Thyroid gland (tissue), 4 donors: ENCODE measurements at places on chromosomes 6 and 20. TPM values are rescaled to one million over a fixed set of nuclear protein-coding genes. Genes with fewer than 3 reads are reported as not detected.

DNA sequence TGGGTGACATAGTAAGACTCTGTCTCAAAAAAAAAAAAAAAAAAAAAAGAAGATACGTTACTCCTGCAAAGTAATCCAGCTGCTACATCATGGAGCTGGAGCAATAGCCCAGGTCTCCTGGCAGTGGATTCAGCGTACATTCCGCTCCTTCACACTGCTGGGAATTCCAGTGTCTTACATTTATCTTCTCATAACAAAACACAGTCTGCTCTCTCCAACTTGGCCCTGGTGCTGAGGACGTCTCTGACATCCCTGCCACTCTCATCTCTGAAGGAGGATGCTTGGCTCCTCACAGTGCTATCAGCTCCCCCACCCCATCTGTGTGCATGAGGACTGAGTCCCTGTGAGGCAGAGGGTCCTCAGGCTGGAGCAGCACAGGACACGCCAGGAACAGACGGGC is 529.8 kb downstream of the CD83 start:
- no peak overlapping the region for H3K27ac ChIP-seq
- no peak overlapping the region for H3K4me3 ChIP-seq
- H3K4me1 ChIP-seq = peaks cover 9% of the 10 kb centered on the region
- no peaks in the 10 kb centered on the region for H3K27me3 ChIP-seq
- H3K36me3 ChIP-seq = no peaks in the 10 kb centered on the region
- DNase-seq = no peak

DNA sequence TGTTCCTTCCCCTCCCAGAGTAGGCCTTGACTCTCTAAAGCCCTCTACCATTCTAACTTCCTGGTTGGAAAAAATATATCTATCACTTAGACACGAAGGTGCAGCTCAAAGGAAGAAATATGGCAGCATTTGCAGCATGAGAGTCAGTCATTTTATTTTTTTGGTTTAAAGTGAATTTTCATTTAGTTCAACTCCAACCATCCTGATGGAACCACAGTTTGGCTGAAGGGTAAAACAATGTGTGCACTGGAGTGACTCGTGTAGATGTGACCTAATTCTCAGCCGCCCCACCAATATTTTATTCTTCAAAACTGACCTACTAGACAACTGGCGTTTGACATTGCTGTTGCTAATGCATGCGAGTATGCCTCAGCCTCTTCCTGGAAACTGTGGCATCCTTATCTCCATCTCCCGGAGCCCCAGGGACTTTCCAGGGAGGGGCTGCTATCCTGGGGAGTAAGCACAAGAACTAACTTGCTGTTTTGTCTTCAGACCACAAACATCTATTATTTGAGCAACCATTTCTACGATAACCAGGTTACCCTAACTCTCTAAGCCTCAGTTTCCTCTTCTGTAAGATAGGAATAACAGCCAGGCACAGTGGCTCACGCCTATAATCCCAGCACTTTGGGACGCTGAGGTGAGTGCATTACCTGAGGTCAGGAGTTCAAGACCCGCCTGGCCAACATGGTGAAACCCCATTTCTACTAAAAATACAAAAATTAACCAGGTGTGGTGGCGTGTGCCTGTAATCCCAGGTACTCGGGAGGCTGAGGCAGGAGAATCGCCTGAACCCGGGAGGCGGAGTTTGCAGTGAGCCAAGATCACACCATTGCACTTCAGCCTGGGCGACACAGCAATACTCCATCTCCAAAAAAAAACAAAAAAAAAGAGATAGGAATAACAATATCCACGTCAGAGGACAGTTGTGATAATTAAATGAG is 148.7 kb upstream of the JARID2 start:
- H3K27ac ChIP-seq = no peak overlapping the region
- no peak for DNase-seq
- no peaks in the 10 kb centered on the region for H3K36me3 ChIP-seq
- H3K27me3 ChIP-seq = no peaks in the 10 kb centered on the region
- no peak overlapping the region for H3K4me3 ChIP-seq

DNA sequence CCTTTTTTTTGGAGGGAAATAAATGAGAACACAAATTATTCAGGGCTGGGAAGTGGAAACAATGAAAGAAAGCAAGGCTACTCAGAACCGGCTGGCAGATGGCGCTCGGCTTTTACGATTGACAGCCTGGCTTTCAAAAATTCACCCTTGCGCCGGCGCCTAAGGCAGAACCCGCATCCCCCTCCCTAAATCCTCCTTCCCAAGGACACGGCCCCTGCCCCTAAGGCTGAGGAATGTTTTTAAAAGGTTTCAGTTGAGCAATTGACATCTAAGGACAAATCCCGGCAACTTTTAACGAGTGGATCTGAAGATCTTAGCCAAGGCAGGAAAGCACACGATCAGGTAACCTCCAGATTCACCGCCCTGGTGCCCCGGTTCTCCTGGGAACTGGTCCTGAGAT is 16.3 kb downstream of the GNAS start:
- H3K27me3 ChIP-seq = no peaks in the 10 kb centered on the region
- H3K4me1 ChIP-seq = peaks cover 17% of the 10 kb centered on the region
- H3K4me3 ChIP-seq = no peak overlapping the region
- peak; percentile 81 for DNase-seq
- H3K27ac ChIP-seq = peak overlapping the region; percentile 39

- peaks cover 1% of the 10 kb centered on the region for H3K4me1 ChIP-seq
- no peak overlapping the region for H3K4me3 ChIP-seq
- H3K27me3 ChIP-seq = no peaks in the 10 kb centered on the region
- no peaks in the 10 kb centered on the region for H3K36me3 ChIP-seq
- DNase-seq = no peak
These were observed 8.2 kb upstream of the EFHC1 start for GRCh38 chr6:52411911-52412310.

- H3K27ac ChIP-seq = no peak overlapping the region
- H3K4me3 ChIP-seq = no peak overlapping the region
These were observed 92.8 kb downstream of the ADAT2 start for GRCh38 chr6:143357561-143358255.

GRCh38 chr6:82693094-82693493 is 329.5 kb downstream of the TPBG start:
- no peaks in the 10 kb centered on the region for H3K27me3 ChIP-seq
- no peaks in the 10 kb centered on the region for H3K4me1 ChIP-seq
- no peaks in the 10 kb centered on the region for H3K36me3 ChIP-seq
- H3K27ac ChIP-seq = no peak overlapping the region

DNA sequence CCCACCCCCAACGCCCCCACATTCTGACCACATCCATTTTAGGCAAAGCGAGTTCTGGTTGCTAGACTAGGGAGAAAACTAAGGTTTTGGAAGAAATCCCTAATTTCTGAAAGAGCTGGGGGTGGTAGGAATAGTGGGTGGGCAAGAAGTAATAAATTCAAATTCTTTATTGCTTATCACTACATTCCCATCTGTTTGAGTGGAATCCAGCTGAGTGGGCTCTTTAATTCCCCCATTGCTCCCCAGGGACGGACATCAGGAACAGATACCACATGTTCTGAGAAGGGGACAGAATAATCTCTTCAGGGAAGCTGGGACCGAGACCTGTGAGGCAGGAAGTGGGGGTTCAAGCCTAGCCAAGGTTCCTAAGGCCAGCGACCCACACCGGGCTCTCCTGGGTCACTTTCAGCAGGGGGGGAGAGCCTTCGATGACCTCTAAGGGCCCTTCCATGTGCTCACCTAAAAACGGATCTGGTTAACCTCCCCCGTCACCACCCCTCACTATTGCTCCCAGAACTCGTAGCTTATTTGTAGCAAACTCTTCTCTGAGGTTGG is 42.3 kb upstream of the MRPS10 start:
- H3K27ac ChIP-seq = no peak overlapping the region
- H3K4me3 ChIP-seq = no peak overlapping the region
- no peaks in the 10 kb centered on the region for H3K36me3 ChIP-seq
- DNase-seq = no peak
- no peaks in the 10 kb centered on the region for H3K27me3 ChIP-seq

GRCh38 chr6:75855052-75855451 is 106.0 kb downstream of the MYO6 start:
- H3K27me3 ChIP-seq = no peaks in the 10 kb centered on the region
- peaks cover 2% of the 10 kb centered on the region for H3K4me1 ChIP-seq
- peak; percentile 12 for DNase-seq
- H3K27ac ChIP-seq = no peak overlapping the region
- no peaks in the 10 kb centered on the region for H3K36me3 ChIP-seq

GRCh38 chr20:9981829-9982228 is 53.0 kb upstream of the ANKEF1 start:
- no peak overlapping the region for H3K27ac ChIP-seq
- H3K4me1 ChIP-seq = no peaks in the 10 kb centered on the region
- DNase-seq = no peak
- H3K36me3 ChIP-seq = no peaks in the 10 kb centered on the region
- no peak overlapping the region for H3K4me3 ChIP-seq

- H3K27me3 ChIP-seq = no peaks in the 10 kb centered on the region
- H3K4me3 ChIP-seq = no peak overlapping the region
- DNase-seq = no peak
These were observed 126.5 kb upstream of the CDYL start for GRCh38 chr6:4649728-4650127.

GRCh38 chr20:37185686-37186085 is 6.3 kb upstream of the MROH8 start:
- H3K27ac ChIP-seq = no peak overlapping the region
- no peaks in the 10 kb centered on the region for H3K27me3 ChIP-seq
- H3K4me1 ChIP-seq = peaks cover 9% of the 10 kb centered on the region
- H3K4me3 ChIP-seq = no peak overlapping the region

GRCh38 chr6:159890201-159890600 is 587 bp upstream of the MAS1 start:
- DNase-seq = no peak
- no peaks in the 10 kb centered on the region for H3K27me3 ChIP-seq
- no peaks in the 10 kb centered on the region for H3K36me3 ChIP-seq

GRCh38 chr6:148177589-148178233 is 164.9 kb upstream of the SASH1 start:
- H3K4me3 ChIP-seq = no peak overlapping the region
- peak overlapping the region; percentile 1 for H3K27ac ChIP-seq
- H3K27me3 ChIP-seq = no peaks in the 10 kb centered on the region
- no peaks in the 10 kb centered on the region for H3K4me1 ChIP-seq
- peak; percentile 74 for DNase-seq

The PTGIS gene
- total RNA-seq = 4.4 TPM

The PPP1R3G gene
- 0.83 TPM for total RNA-seq

The COQ3 gene
- 7.0 TPM for total RNA-seq
